ENCODE measurements at places on chromosomes 6 and 20.

GRCh38 chr6:130671577-130671976 lies 155.6 kb upstream of the SMLR1 start:
- no peak for DNase-seq

DNA sequence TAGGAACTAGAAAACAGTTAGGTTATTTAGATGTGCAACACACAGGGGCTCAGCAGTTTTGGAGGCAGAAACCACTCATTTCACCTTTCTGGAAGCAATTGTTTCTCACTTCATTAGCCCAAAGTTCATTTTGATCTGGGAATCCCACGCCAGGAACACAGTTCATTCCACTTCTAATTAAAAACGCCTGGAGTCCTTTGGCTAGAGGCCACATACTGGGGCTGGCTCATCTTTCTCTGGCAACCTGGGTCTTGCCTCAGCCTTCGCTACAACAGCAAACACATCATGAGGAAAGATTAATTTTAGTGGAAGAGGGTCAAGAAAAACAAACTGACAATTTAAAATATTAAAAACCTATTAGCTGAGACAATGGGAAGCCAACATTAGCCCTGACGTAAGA lies 69.7 kb downstream of the RFPL4B start:
- no peak for DNase-seq

GRCh38 chr20:40181676-40182075 lies 507.4 kb downstream of the MAFB start:
- no peak for DNase-seq

DNA sequence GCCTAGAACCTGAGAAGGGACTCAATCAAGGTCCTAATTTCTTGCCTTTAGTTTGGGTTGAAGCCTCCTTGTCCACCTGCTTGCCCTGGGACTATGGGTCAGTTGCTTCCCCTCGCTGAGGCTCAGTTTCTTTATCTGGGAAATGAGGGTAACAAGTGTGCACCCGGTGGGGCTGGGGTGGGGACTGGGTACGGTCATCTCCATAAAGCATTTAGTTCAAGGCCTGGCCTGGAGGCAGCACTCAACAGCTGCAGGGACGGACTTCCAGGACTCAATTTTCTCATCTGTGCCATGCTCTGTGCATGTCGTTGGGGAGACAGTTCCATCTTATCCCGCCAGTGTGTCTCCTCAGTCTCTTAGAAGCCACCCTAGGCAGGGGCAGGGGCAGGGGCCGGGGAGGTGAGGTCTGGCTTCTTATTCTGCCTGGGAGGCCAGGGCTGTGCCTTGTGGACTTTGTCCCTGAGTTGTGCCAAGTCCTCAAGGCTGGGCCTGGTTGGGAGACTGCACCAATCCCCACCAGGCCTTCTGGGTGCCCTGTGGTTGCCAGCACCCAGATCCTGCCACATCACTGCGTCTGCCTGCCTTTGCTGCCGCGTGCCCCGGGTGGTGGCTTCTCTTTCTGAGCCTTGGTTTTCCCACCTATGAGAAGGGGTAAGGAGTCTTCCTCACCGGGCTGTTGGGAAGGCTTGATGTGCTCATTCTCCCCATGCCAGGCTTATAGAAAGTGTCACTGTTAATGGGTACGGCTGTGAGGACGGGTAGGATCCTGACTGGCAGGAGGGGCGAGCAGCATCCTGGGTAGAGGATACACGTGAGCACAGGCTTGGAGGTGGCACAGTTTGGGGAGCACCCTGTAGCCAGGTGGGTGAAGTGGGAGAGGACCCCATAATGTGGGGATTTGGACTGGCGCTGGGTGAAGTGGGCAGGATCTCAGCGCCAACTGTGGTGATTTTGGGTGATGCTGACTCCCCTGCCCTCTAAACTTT lies 8.6 kb downstream of the SRC start:
- no peak for DNase-seq

DNA sequence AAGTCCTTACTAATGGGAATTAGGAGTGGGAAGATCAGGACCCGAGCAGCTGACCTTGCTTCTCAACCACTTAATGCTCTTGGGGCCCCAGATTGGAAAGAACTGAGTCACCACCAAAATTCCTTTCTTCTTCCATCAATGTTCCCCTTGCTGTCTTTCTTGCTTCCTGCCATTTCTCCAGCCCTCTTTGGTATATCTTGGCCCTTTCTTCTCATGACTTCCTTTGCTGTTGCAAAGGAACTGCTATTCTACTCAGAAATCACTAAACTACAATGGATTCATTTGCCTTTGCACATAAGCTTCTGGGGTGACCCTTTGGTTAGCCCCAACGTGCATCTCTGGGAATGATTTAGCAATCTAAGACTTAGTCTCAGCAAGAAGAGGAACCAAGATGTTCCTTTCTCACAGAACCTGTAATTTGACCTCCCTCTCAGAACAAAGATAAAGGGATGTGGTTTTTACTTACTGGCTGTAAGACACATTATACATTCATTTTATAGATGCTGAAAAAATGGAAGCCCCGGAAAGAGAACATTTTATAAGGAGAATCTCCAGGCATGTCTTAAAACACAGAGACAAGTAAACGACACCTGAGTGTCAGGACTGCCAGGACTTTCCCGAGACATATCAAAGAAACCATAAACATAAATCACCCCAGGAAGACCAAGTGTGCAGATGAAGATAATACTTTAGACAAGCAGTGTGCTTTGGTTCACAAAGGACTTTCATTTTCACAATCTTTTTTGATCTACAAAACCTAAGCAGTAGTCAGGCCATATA lies 99.0 kb upstream of the TNFAIP3 start:
- DNase-seq = no peak

- DNase-seq = no peak
Measured at GRCh38 chr6:154301839-154302752, 54.5 kb downstream of the IPCEF1 start.

- DNase-seq = no peak
Measured at GRCh38 chr6:130829333-130829910, 2.2 kb downstream of the SMLR1 start.

DNA sequence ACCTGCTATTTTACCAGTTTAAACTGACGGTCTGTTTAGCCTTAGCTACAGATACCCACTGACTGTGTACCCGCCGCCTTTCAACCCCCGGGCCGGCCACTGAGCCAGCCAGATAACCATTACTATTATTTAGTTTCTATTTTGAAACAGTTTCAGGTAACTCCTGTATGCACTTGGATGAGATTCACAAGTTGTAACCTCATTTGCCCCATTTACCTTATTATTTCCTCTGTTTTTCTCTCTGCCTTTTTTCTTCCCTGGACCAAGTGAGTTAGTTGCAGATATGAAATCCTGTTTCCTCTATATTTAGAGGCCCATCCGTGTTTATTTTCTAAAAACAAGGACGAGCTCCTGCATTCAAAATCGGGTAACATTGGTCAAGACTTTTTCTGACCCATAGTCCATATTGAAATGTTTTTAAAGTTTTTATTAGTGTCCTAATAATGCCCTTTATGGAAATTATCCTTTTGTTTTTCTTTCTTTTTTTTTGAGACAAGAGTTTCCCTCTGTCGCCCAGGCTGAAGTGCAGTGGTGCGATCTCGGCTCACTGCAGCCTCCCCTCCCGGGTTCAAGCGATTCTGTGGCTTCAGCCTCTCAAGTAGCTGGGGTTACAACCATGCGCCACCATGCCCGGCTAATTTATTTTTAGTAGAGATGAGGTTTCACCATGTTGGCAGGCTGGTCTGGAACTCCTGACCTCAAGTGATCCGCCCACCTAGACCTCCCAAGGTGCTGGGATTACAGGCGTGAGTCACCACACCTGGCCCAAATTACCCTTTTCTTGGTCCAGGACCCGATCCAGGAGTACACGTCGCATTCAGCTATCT lies 767 bp downstream of the AP5S1 start:
- DNase-seq = no peak

DNA sequence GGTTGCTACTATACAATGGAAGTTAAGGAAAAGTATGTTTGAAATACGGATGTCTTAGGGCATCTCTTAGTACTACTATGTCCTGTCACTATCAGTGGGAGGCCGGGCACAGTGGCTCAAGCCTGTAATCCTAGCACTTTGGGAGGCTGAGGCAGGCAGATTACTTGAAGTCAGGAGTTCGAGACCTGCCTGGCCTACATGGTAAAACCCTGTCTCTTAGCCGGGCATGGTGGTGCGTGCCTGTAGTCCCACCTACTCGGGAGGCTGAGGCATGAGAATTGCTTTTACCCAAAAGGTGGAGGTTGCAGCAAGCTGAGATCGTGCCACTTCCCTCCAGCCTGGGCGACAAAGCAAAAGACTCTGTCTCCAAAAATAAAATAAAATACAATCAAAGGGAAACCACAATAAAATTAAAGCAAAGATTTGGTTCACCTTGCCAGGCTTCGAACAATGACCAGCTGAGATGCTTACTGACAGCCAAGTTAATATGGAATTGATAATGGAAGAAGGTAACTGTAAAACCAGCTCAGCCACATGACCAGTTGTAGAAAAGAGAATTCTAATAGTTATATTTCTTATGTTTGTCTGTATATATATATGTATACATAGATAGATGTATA lies 6.5 kb downstream of the CD24 start:
- DNase-seq = no peak

GRCh38 chr6:34656378-34657036 lies 40.1 kb downstream of the ILRUN start:
- peak; percentile 31 for DNase-seq

- no peak for DNase-seq
Measured at GRCh38 chr20:58447511-58448391, 58.7 kb downstream of the VAPB start.

DNA sequence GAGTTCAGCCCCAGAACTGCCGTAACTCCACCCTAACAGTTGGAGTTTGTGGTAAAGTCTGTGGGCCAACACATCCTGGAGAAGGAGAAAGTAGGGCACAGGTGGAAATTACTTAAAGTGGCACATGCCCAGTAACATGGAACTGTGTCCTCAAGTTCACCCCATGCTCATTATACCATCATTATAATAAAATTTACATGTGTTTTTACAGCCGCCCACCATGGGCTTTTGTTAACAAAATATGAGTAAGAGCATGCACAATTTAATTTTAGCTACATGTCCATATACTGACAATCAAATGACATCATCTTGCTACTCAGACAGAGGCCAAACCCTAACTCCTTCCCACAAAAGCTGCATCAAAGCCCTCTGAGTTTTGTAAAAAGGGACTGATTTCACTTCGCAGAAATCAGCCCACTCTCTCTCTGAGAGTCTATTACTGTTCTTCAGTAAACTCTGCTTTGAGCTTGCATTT lies 17.3 kb upstream of the ELOVL4 start:
- no peak for DNase-seq

DNA sequence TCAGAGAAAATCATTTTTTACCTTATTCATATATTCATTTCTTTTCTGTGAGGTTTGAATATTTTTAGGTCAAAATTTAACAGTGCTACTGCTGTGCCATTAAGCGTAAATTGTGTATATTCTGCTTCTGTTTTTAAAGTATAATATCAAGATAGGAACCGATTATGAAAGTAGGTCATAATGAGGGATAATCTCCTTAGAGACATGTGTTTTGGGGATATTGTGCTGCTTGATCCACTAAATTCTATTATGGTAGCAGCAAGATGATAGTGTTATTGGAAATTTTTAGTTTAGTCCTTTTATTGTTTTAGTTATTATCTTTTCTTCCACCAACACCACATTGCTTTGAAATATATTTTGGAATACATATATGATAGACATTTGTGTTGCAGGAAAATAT lies 244.0 kb downstream of the RIMS1 start:
- no peak for DNase-seq

DNA sequence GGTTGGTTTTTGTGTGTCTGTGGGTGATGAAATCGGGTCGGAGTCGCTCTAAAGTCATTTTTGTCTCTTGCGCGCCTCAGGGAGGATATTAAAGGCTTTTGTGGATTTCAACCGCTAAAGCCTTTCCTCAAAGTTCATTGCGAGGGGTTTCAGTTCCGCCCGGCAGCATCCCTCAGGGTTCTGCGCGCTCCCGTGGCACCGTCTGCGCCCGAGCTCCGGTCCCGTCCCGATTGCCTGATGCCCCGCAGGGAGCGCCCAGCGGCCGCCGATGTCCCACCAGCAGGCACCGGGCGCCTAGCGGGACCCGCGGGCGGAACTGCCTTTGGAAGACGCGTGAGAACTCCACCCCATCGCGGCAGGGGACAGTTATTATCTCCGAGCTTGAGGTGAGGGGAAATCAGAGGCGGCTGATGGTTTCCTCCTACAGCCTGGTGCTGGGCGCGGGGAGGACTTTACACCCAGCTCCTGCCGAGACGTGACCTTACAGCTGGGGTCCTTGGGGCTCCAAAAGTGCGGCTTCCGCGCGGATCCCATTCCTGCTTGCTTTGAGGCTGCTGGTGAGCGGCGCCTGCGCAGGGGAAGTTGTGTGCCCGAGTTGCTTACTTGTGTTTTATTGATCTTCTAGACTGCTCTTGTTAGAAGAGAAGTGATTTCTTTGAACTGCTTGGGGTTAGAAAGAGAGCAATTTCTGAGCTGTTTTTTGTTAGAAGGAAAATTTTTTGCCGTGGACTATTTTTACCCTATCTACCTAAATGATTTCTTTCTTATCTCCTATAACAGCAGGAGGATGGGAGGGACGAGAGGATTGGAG lies 27.1 kb downstream of the ULBP1 start:
- DNase-seq = no peak

DNA sequence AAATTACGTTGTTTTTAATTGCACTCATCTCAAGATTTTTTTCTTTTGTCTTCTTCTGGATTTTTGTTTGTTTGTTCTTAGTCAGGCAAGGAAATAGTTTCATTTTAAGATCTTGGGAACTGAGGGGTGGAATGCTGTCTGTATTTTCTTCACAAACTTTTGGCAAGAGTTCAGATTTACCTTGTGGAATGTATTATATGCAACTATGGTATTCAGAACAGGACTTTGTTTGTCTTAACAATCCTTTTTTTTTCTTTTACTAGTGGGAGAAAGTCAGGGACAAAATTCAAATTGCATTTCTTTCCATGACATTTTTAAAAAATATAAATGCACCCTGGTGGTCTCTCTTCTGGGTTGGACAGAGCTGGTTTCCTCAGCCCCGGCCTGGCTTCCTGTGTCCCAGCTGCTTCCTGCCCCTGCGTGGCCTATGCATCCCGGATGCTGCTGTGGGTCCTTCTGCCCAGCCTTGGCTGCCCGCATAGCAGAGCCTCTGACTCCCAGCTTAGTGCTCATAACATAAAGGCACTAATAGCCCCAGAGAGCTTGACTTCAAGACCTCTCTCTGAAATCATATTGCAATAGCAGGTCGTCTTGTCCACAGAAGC lies 520.7 kb downstream of the QKI start:
- DNase-seq = no peak

GRCh38 chr6:38824243-38824894 lies 109.3 kb downstream of the DNAH8 start:
- no peak for DNase-seq

DNA sequence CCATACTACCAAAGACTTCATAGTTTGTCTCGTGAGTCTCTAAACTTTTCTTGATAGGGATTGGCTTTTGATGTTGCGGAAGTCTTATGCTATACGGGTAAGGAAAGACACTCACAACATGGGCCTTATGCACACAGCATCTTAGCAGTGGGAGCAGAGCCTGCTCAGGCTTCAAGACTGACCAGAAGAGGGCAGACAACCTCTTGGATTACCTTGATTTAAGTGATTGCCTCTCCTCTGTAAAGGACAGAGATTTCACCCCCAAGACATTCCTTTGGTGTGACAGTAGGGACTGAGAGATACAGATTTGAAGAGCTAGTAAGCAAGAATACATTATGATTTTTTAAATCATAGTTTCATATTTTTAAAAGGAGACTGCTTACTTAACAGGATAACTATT lies 71.0 kb upstream of the SAMD3 start:
- peak; percentile 68 for DNase-seq

- no peak for DNase-seq
Measured at GRCh38 chr6:14618759-14619418, 501.3 kb downstream of the CD83 start.

GRCh38 chr20:50719328-50719727 lies 12.1 kb upstream of the PARD6B start:
- no peak for DNase-seq

Data from SW 1271 (cell line).